Activated T-cell treated with anti-CD3 and anti-CD28 coated beads for 24 hours (primary cell): ENCODE measurements at places on chromosomes 16 and 17.

DNA sequence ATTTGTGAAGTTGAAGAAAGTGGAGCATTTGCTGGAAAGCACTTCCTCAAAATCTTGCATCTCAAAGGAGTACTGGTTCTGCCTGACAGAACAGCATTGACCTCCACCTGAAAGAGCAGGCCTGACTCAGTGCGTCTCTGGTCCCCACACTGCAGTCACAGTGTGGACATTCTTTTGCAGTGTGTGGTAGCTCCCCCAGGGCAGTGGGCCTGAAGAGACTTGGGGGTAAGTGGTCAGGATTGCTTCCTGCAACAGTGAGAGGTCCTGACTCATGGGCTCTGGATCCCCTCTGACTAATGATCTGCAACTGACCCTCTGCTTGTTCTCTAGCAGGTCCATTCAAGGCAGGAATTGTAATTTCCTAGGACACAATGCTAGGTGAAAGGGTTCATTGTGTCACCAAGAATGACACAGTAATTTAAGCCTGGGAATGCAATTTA is 204.9 kb upstream of the KCNJ16 start:
- no peak for DNase-seq

GRCh38 chr17:50893183-50893993 is 27.2 kb upstream of the TOB1 start:
- no peak for DNase-seq

DNA sequence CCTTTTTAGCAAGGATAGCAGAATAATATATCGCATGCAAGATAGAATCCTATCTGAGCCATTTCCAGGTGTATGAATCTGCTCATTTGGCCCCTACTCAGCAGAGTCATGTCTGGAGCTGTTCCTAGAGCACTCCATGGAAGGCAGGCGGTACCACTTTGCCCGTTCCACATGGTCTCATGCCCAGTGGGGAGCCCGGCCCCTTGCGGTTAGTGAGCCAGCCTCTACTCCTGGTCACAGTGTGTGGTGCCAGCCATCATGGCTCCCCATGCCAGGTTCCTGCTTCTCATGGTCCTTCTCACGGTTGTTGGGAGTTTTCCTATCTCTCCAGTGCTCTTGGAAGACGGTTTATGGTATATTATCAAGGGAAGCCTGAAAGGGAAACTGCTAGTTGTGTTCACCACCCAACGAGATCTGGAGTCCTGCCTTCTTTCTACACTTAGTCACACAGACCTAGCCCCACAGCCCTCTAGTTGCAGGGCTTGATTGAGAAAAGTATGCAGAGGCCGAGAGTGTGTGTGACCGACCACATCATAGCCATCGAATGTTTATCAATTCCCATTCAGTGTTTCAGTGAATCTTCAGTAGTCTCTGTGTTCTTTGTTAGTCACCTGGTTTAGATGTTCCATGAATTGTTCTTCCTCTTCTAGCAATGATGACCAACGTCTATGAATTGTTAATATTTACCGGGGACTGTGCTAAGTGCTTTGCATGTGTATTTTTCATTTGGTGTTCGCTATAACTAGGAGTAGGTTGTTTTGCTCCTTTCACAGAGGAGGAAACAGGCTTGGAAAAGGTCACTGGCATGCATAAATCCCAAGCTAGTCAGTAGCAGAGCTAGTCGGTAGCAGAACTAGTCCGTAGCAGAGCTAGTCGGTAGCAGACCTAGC is 9.6 kb downstream of the JPT2 start:
- DNase-seq: no peak

- DNase-seq: no peak
Measured at GRCh38 chr16:60077861-60078260, 1343.7 kb upstream of the GOT2 start.

DNA sequence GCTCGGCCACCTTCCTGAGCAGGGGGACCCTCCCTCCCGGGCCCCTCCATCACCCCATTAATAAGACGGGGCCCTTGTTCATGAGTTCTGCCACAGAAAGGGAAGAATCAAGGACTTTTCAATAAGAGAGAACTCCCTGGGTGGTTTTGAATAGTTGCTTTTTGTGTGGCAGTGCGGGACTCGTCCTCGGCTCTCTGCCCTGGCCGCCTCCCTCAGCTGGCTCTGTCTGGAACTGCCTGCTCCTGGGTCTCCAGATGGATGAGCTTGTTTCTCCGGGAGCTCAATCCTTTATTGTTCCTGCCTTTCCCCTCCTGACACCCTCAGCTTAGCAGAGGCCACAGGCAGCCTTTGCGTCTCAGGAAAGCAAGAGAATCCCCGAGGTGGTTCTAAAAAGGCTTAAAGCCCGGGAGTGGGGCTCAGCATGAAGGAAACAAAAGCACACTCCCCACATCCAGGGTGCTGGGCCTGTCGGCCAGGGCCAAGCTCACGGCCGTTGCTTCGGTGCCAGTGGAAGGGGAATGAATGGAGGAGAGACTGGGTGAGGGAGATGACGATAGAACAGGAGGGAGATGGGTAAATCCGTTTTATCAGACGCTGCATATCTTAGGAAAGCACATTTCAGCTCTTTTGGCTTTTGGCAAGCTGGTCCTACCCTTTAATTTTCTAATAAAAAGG is 60.2 kb downstream of the RAI1 start:
- no peak for DNase-seq

- no peak for DNase-seq
Measured at GRCh38 chr16:68324780-68325357, 14.1 kb downstream of the PRMT7 start.

DNA sequence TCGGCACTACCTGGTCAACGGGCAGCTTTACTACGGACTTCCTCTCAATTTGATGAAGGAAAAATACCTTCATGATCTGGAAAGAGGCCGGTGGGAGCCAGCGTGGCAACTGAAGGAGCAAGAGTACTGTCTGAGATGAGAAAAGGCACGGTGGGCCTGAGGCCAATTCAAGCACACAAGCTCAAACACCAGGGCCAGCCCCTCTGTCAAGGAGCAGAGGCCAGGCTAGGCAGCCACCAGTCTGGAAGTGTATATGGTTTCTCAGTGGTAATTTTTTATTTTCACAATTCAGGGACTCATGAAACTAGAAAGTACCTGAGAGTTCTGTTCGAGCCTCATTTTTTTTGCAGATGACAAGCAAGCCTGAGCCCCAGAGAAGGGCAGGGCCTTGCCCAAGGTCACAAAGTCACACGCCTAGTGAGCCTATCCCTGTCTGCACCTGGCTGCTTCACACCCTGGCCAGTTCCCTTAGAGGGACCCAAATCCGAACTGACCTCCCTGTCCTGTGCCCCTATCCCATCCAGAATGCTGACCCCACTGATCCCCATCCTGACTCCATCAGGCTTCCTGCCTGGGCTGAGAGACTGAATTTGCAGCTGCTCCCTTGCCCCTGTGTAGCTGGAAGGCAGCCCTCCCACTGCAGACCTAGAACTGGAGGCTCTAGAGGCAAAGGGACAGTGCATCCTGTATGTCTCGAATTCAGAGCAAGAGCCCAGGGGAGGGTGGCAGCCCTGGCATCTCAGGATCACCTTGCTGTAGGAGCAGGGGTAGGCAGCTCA is 4.8 kb upstream of the TBX2 start:
- DNase-seq: no peak

DNA sequence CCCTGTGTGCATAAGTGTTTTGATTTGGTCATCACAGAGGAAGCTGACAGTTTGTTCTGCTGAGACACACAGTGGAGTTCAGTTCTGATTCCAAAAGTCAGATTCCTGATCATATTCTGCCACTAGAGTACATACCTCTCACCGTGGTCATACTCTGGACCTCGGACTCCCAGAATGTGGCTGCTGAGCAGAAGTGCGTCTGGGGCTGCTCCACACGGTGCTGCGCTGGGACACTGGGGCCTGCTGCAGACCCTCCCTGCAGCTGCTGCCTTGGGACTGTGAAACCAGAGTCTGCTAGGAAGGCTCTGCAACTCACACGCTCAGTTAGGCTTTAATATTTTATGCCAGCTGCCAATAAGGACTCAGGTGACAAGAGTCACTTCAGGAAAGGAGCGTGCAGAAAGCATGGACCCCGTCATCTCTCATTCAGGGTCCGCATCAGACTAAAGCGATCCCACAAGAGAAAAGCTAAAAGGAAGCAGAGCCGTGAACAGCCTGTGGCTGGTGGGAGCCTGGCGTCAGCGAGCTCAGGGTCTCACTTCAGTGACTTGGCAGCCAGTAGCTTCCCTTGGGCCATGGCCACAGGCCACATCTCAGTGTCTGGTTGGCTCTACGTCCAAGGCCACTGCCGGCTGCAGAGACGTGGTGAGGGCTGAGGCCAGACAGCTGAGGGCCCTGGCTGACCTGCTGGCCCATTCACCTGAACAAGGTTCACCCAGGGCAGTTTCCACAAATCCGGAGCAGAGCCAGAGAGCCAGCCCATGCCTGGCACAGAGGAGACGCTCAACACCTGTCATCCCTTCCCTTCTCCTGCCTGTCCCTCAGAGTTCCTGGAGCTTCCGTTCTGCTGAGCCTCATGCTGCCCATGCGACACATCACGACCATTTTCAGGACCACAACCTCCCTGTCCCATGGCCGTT is 24.7 kb upstream of the KIFC3 start:
- DNase-seq: no peak

- peak; percentile 60 for DNase-seq
Measured at GRCh38 chr17:48671697-48672171, 45.6 kb upstream of the HOXB9 start.
